ENCODE measurements at places on chromosomes 4 and X.

DNA sequence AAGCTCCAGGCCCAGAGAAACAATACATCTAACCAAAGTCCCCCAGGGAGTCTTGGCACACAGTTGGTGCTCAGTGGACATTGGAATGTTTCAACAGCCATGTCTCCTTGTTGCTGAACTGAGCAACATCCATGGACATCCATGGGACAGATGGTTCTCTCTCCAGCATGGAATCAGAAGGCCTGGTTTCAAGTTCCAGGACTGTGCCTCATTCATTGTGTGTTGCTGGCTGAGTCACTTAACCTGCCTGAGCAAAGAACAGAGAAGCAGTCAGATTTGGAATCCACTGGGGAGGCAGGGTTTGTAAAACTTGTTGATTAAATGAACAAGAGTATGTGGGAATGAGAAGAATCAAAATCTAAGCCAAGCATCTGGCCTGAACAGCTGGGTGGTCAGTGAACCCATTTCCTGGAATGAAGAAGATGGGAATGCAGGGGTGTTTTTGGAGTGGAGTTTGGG, 147.9 kb downstream of the CHIC2 start:
- no peak for DNase-seq

GRCh38 chr4:94452476-94453371, 982 bp downstream of the PDLIM5 start:
- peak; percentile 68 for DNase-seq

DNA sequence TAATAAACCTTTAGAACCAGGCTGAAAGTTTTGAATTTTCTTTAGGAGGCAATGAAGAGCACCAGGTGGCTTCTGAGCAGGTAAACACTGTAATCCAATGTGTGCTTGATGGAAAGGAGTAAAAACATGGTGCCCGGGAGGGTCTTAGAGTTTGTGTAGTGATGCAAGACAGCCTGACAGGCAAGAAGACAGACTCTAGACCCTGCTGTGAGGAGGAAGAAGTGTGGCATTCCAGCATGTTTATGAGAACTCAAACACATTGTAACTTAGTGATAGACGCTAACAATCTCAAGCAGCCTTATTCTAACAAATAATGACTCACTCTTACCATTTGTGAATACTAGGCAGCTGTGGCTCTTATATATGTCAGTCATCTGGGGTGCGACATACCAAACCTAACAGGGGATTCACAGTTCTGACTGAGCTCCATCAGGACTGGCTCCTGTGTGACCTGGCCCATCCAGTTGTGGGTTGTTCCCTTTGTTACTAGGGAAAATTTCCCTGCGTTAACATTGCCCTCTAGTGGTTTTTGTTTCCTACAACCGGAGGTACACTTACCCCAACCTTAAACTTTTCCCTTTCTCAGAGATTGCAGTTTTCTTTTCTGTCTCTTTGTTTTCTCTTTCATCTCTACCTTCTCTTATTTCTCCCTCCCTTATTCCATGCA, 53.8 kb downstream of the VSIG4 start:
- DNase-seq, result peak; percentile 1

DNA sequence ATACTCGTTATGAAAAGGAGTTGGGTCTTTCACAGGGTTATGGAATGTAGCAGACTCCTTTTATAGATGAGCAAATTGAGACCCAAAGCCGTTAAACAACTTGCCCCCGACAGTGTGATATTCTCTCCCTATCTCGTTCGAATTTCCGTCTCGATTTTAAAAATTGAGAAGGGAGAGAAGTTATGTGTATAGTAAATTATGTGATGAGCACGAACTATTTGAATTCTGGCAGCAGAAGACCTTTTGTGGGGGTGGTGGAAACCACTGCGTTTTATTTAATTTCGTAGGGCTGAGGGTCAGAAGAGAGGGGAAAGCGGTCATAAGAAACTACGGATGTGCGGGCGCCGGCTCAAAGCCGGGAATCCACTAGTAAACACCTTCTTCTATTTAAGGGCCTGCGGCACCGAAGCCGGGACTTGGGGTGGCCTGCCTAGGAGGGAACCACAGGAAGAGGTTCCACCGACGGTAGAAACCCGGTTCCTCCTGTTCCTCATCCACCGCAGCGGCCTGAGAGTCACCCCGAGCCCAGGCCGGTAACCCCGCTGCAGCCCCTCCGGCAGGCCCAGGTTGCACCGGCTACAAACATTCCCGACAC, 1.5 kb upstream of the DDX3X start:
- DNase-seq, result peak; percentile 51

DNA sequence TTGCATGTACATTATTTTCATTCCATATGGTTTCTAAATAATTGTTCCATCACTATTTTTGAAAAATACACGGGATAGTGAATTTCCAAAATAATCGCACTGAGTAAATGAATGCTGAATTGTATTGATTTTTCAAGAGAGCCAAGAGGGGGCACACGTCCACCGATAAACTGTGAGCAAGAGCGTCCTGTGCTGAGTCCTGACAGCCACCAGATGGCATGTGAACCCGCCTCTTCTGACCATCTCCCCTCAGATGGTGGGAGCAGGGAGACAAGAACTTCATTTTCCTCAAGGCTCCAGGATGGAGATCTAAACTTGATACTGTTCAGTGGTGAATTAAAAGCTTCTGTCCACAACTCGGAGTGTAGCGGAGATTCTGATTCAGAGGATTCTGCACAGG, 30.6 kb upstream of the IL9R start:
- peak; percentile 64 for DNase-seq

Measured in NCI-H69 (cell line).